ENCODE measurements at places on chromosomes 16 and 17.
A peak's percentile ranks its signal among the peaks of the same experiment; 100 is the strongest.

DNA sequence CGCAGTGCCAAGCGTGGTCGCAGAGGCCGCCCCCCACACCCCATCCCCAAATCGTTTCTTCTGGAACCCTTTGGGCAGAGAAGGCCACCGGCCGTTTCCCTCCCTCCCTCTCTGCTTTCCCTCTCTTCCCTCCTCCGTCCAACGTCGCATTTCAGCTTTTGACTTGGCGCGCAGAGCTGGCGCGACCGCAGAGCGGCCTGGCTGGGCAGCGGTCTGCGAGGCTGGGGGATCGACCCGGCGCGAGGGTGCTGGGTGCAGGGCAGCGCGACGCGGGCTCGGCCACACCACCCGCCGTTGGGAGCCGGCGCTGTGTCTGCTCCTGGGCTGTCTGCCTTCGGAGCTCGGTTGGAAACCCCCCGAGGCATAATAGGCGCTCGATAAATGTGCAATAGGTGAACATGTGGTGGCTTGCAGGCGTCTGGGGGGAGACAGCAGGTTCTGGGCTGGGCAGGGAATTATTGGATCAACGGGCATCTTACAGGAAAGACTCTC, 2.8 kb upstream of the NTN3 start:
- peak; percentile 88 for DNase-seq

- peak; percentile 72 for DNase-seq
Measured at GRCh38 chr16:72372087-72373045, 200.4 kb upstream of the PMFBP1 start.

DNA sequence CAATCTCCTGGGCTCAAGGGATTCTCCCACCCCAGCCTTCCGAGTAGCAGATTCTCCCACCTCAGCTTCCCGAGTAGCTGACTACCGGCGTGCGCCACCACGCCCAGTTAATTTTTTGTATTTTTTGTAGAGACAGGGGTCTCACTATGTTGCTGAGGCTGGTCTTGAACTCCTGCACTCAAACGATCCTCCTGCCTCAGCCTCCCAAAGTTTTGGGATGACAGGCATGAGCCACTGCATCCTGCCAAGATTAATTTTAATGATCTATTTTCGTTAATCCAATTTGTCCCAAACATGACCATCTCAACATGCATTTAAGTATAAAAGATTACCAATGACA, 1.2 kb downstream of the ZC3H7A start:
- no peak for DNase-seq

GRCh38 chr16:87636050-87636684, 33.9 kb downstream of the JPH3 start:
- peak; percentile 84 for DNase-seq

DNA sequence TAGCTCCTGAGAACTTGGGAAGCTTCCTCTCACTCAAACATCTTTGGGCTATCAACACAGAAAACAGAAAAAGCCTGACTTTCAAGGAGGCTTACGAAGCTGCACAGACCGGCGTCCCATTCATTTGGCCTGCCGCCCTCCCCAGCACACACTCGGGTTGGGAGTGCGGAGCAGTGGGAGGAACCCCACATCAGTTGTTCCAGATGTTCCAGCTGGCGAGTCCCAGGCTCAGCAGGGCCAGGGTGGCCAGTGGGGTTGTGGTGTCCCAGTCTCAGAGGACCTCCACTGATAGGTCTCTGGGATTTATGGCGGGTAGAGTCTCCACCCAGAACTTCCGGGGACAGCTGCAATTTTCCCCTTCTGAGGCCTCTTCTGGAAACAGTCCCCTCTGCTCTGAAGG, 43.1 kb upstream of the DLX4 start:
- no peak for DNase-seq

- peak; percentile 81 for DNase-seq
Measured at GRCh38 chr16:89909777-89910716, 8.6 kb upstream of the MC1R start.

- no peak for DNase-seq
Measured at GRCh38 chr16:10599626-10600025, 19.2 kb upstream of the EMP2 start.

DNA sequence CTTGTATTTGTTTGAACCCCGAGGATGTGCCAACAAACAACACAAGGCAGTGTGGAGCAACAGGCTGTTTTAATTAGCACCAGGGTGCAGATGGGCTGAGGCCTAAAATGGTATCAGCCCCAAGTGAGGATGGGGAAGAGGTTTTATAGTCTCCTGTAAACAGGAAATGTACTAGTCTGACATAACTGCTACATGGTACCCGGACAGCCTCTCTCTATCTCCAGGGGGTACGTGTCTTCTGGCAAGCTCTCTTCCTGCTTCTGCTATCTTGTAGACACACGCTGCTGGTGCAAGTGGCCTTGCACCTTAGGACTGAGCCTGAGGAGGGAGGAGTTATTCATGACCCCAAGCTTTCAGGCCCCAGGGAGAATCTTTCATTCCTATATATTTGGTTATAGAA, 2451.0 kb downstream of the TP53TG3F start:
- no peak for DNase-seq

DNA sequence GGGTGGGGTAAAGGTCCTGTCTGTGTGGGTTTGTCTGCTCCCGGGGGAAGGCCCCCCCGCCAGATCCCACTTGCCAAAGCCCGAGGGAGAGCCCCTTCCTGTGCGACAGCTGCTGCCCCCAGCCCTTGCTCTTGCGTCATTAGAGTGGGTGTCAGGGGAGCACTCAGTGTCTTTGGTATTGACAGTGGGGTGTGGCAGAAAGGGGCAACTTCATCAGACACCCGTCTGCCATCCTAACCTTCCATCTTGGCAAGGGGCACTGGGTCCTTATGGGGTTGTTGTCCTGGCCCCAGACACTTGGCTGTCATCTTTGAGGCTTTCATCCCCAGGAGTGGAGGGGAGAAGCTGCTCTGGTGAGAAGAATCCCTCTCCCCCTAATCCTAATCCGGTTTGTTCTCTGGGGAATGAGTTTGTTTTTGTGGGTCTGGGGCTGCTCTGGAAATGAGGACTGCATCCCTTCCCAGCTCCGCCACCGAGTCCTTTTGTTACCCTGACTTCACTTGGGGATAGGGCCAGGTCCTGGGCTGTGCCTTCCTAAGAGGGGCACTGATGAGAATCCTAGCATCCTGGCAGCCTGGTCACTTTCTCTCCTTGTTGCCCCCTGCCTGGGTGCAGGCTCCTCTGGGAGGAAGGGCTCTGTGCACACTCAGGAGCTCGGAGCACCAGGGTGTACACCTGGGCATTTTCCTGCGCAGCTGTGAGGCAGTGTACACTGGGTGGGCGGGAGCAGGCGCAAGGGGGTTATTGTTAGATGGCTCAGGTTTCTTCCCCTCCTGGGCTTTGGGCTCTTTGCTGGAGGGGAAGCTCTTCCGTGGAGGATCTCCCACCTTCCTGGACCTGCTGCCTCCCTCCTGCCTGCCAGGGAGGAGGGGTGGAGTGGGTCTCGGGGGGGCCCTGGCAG, 21.1 kb downstream of the GJD3 start:
- DNase-seq, result peak; percentile 66

DNA sequence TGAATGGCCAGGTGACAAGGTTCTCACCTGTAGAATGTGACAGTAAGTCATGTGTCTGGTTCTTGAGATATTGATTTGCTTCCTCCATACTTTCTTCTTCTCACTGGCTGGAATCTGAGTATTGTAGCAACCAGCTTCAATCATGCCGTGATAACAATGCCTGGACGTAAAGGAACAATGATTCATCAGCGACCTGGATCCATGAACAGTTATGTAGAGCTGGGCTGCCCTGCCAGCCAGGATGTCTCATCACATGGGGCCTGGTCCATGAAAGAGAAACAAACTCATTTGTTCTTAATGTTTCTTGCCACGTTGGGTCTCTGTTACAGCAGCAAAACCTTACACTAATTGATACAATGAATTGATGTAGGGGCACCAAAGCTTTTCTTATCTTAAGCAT, 627.2 kb downstream of the TOX3 start:
- no peak for DNase-seq

DNA sequence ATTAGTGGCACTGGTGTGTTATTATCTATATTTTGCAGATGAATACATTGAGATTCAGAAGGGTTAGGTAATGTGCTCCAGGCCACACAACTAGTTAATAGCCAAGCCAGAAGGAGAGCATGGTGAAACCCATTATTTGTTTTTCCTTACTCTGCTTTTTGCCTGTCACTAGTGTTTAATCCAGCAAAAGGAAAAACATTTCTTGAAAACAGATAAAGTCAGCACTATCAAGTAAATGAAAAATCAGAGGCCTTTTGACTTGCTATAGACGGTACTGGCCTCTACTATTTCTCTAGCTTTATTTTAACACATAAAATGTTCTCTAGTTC, 4.8 kb downstream of the PITPNC1 start:
- no peak for DNase-seq

- DNase-seq, result no peak
Measured at GRCh38 chr16:51144203-51144602, 6.9 kb downstream of the SALL1 start.

DNA sequence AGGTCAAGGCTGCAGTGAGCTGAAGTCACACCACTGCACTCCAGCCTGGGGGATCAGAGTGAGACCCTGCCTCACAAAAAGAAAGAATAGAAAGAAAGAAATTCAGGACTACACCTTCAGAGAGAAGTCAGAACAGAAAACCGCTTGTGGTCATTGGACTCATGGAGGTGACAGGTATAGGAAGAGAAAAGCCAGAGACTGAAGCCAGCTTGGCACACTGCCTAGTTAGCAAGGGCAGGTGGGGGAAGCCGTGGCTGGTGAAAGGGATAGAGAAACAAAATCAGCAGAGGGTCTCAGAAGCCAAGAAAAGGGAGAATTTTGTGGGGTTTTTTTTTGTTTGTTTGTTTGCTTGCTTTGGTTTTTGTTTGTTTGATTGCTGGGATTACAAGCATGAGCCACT, 32.9 kb upstream of the SKAP1 start:
- no peak for DNase-seq

- DNase-seq, result peak; percentile 47
Measured at GRCh38 chr17:32520737-32521404, 34.1 kb downstream of the CDK5R1 start.

DNA sequence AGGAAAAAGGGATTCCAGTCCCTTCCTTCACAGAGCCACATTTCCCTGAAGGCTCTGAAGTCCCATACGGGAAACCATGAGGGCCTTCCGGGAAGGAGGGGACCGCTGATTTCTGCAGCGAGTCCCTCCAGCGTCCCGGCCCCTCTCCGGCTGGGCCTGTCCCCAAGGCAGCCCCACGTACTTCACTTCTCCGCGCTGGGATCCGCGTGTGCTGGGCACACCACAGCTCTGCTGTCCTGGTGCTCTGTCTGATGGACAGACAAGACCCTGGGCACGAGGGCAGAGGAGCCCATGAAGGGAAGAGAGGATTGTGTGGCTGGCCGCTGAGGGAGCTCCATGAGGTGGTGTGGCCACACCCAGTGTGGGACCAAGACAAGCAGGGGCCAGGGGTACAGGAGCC, 57.1 kb downstream of the PRMT7 start:
- no peak for DNase-seq

- DNase-seq, result no peak
Measured at GRCh38 chr16:35689764-35690163, 2230.4 kb downstream of the TP53TG3F start.

DNA sequence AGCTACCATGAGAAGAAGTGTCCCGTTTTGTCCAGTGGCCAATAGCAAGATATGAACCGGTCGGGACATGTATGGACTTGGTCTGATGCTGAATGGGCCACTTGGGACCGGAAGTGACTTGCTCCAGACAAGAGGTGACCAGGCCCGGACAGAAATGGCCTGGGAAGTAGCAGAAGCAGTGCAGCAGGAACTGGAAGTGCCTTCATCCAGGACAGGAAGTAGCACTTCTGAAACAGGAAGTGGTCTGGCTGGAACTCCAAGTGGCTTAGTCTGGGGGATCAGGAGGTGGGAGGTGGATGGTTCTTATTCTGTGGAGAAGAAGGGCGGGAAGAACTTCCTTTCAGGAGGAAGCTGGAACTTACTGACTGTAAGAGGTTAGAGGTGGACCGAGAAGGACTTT, 5.3 kb downstream of the EFNB3 start:
- no peak for DNase-seq

DNA sequence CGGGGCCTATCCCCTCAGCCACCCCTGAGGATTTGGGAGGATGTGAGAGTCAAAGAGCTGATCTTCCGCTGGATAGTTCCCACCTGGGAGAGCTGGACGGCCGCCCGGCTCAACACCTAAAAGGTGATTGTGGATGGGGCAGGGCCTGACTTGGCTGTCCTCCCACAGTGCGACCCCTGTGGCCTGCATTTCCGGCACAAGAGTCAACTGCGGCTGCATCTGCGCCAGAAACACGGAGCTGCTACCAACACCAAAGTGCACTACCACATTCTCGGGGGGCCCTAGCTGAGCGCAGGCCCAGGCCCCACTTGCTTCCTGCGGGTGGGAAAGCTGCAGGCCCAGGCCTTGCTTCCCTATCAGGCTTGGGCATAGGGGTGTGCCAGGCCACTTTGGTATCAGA, 4.5 kb downstream of the BCL6B start:
- no peak for DNase-seq

DNA sequence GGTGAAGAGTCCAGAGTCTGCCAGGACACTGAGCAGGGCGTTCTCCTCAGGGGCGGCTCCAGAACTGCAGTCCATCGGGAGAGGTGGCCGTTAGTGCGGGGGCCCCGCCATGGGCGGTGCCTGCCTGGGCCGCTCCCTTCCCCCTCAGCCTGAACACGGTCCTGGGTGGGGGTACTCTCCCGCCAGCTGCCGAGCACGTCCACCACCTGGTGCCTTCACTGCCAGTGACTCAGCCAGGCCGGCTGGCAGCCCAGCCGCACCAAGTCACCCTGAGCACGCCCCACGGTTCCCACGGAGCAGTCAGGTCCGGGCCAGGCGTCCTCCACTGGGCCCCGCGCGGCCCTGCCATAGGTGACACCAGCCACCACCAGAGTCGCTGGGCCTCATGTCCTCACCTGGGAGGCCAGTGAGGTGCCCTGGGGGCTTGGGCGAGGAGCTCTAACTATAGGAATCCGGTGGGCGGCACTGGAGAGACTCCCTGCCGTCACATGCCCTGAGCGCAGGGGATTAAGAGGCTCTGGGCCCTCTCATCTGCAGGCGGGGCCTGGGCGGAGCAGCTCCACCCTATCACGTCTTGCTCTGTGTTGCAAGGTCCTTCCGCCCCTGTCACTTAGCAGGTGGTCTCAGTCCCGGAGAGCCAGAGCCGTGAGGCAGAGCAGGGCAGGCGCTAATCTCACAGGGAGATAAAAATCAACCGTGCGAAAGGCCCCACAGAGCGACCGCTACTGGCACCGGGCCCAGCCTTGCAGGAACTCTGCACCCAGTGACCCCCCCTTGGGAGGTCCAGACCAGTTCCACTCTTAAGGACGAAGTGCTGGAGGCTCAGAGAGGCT, 14.3 kb downstream of the PIEZO1 start:
- peak; percentile 69 for DNase-seq

GRCh38 chr17:16870253-16871245, 101.4 kb downstream of the TNFRSF13B start:
- DNase-seq, result no peak

Data from retina (tissue), 1 donor.